ENCODE measurements at places on chromosomes 1 and 21. TPM values are rescaled to one million over a fixed set of nuclear protein-coding genes. Genes with fewer than 3 reads are reported as not detected.

DNA sequence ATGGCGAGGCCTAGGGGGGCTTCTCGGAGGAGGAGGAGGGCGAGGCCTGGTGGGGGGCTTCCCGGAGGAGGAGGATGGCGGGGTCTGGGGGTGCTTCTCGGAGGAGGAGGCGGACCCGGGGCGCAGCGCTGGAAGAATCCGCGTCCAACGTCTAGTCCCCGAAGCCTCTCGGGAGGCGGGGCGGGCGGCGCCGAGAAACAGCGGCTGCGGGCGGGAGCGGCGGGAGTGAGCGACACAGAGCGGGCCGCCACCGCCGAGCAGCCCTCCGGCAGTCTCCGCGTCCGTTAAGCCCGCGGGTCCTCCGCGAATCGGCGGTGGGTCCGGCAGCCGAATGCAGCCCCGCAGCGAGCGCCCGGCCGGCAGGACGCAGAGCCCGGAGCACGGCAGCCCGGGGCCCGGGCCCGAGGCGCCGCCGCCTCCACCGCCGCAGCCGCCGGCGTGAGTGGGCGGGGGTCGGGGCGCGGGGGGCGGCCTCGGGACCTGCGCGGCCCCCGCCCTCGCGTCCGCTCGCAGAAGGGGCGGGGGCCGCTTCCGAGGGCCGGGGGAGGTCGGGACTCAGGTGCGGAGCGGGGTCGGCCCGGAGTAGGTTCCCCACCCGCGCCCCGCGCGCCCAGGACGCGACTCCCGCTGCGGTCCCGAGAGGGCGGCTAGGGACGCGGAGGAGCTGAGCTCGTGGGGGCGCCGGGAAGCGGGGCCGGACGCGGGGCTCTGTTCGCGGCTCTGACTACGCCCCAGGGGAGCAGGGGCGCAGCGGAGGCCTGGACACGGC lies at the start of gene KLHL17:
Gene KLHL17, plus strand, starts transcription at position 222 of the 769 bp plus-strand sequence. Its CDS starts 110 bp downstream, at position 332.
- peak; percentile 98 for DNase-seq

- DNase-seq, result no peak
Measured at GRCh38 chr1:42316292-42316691, 18.7 kb downstream of the FOXJ3 start.

DNA sequence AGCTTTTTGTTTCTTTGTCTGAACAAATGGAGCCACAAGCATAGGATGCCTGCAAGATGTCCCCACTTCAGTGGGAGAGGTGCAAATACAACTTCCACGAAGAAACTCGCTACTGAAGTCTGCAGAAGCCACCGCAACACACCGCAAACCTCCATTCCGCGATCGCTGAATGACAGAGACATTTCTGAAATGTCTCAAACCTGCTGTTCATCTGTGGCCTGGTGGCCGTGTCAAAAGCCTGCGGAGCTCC lies 1.0 kb downstream of the TP53BP2 start:
- DNase-seq, result no peak

DNA sequence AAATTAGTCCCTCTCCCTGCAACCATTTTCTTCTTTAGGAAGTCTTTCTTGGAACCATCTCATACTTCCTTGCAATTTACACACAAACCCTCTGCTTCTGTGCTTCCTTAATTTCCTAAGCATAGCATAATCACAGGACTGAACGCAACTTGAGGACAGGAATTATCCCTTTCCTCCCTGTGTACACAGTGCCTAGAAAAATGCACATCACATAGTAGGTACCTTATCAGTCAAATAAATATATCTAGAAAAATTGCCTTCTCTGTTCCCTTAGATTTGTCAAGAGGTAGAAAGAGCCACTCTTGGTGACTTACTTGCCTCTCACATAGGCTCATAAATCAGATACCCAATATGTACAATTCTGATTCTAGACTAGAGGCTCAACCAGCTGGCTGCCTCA lies 4.9 kb downstream of the ASPM start:
- DNase-seq, result no peak

GRCh38 chr1:110084227-110085078 lies 14.0 kb upstream of the ALX3 start:
- peak; percentile 86 for DNase-seq

IL23R gene
- not detected for total RNA-seq

SELENBP1 gene
- 36.9 TPM for total RNA-seq

- peak; percentile 85 for DNase-seq
Measured at GRCh38 chr21:46317710-46318463, 5.8 kb downstream of the C21orf58 start.

- DNase-seq, result no peak
Measured at GRCh38 chr1:178232949-178233348, 139.0 kb downstream of the RASAL2 start.

PRKAA2 gene
- 3.2 TPM for total RNA-seq

DNA sequence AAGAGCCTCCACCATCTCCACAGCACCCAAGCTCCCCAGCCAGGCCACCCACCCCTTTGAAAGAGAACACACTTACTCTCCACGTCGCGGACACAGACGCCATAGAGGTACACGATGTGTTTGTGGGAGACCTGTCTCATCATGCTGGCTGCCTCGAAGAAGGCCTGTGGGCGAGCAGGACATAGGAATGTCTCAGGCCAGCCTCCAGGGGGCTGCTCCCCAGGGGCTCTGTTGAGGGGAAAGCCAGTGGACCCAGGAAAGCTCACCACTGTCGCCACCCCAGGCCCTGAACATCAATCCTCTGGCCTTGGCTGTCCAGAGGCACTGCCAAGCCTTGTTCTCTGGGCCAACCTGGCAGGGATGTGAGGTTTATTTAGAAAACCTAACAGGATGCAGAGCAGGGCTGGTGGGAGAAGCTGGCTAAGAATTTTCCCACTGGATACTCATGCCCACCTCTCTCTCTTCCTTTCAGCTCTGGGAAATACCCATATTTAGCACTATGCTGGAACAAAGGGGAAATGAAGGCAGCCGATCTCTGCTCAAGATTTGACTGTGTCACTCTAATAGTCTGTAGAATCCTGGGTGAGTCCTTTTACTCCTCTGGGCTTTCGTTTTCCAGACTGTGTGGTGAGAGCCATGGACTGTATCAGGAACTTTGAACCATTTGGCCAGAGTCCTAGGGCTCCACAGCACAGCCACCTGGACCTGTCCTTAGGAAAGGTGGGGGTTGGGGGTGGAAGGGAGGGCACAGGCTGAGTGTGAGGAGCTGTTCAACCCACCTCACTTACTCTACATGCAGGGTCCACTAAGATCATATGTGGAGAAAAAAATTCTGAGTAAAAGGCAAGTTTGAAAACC lies 101.9 kb downstream of the RAVER2 start:
- peak; percentile 21 for DNase-seq

GSTM1 gene
- total RNA-seq, result not detected

GRCh38 chr1:234368320-234369032 lies 4.8 kb upstream of the COA6 start:
- DNase-seq, result no peak

EDN2 gene
- total RNA-seq, result 0.81 TPM

DNA sequence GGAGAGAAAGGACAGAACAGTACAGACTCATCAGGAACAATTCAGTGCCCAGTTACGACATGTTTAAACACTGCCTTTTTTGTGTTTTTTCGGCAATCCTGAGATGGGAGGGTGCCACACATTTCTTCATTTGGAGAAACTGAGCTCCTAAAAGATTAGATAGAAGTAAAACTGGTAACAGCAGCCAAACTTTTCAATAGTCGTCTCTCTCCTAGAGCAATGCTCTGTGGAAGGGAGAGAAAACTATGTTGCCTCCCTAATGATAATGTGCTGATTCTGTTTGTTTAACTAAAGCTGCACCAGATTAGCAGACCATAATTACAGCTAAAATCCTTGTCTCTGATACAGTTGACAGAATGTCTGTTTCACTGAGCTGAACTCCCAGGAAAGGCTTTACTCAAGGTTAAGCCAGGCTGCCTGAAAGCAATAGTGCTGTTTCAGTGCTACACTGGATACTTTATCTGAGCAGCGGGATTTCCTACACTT lies 76.2 kb upstream of the CXADR start:
- DNase-seq, result no peak

MROH9 gene
- not detected for total RNA-seq

GRCh38 chr1:243793298-243793697 lies 56.7 kb downstream of the AKT3 start:
- DNase-seq, result no peak

KLHDC9 gene
- 21.9 TPM for total RNA-seq

- peak; percentile 83 for DNase-seq
Measured at GRCh38 chr1:209207701-209208286, 375.7 kb upstream of the CAMK1G start.

DNA sequence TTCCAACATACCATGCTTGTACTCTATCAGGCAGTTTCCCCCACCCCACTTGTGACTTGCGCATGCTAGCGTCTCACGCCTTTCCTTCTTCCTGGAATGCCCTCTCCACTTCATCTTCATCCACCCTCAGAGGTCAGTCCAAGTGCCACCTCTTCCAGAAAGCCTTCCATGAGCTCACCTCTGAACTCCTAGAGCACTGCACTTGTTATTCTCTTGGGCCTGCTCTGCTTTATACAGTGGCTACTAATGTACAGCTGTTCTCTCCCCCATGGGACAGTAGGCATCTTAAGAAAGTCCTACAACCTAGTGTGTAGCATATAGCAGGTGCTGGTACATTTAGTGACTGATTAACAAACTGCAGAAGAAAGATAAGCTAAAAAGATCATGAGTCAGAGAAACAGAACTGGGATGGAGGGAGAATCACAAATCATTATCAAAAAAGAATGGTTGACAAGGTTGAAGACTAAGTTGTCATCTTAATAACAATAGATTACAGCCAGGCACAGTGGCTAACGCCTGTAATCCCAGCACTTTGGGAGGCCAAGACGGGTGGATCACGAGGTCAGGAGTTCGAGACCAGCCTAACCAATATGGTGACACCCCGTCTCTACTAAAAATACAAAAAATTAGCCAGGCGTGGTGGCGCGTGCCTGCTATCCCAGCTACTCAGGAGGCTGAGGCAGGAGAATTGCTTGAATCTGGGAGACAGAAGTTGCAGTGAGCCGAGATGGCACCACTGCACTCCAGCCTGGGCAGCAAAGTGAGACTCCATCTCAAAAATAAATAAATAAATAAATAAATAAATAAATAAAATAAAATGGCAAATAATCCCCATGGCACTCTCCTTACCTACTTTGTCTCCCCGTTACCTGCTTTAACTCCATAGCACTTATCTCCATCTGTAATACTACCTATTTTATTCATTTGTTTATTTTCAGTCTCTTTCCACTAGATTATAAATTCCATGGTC lies 16.3 kb upstream of the TSPAN1 start:
- no peak for DNase-seq

All from H7 (cell line).